Activated T-helper 1 cell treated with anti-CD3 and anti-CD28 coated beads, Interleukin-12 subunit alpha, Interleukin-12 subunit beta, Interleukin-2, Interleukin-4 antibody, amounts not matched to agents 30 ng/mL and 10 ng/mL and 1 ng/mL, durations not matched to agents 14 hours and 24 hours and 36 hours (primary cell): ENCODE measurements at places on chromosomes 5 and 9.

DNA sequence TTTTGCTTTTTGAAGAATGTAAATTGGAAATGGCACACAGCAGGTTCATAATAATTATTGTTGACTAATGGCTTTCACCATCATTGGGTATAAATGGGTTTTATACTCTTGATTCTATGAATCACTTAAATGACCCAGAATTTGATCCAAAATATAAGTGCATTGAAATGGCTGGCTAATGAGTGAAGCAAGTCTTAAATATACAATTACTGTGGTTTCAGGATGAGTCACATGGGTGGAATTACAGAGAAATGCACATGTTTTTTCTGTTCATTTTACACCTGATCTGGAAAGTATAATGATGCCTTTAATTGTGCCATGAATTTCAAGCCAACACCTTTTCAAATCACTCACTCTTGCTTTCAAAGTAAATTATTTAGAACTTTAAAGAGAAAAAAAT lies 380.8 kb upstream of the CD180 start:
- no peak for DNase-seq

GRCh38 chr5:151224372-151224771 lies 480 bp upstream of the CCDC69 start:
- no peak for DNase-seq

GRCh38 chr9:92315456-92315855 lies 9.7 kb downstream of the NOL8 start:
- DNase-seq: no peak

GRCh38 chr5:51961154-51961562 lies 577.9 kb downstream of the ISL1 start:
- DNase-seq: no peak

- DNase-seq: no peak
Measured at GRCh38 chr9:18184401-18184800, 289.6 kb upstream of the ADAMTSL1 start.

DNA sequence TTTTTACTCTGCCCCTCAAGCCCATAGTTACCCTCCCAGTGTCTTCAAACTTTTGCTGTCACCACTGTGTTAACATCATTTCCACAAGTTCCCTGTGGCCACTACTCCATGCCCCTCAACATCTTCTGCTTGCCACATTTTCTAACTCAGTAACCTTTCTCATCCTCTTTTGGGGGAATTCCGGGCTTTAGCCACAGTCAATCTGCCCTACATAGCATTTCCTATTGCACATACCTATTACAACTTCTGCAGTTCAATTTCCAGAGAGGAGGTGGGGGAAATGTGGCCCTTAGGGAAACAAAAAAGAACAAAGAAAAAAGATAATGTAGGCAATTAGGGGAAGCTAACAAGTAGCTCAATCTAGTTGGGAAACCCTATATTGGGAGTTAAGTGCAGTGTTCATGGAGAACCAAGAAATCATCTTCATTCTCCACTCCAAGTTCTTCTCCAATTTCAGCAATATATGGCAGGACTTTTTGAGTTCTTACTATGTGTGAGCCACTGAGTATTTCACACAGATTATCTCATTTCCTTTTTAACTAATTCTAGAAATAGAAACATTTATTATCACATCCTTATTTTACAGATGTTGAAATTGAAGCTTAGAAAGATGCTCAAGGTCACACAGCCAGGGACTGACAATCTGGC lies 40.2 kb upstream of the LPAR1 start:
- no peak for DNase-seq

- DNase-seq: no peak
Measured at GRCh38 chr5:32562843-32563242, 22.5 kb upstream of the SUB1 start.

DNA sequence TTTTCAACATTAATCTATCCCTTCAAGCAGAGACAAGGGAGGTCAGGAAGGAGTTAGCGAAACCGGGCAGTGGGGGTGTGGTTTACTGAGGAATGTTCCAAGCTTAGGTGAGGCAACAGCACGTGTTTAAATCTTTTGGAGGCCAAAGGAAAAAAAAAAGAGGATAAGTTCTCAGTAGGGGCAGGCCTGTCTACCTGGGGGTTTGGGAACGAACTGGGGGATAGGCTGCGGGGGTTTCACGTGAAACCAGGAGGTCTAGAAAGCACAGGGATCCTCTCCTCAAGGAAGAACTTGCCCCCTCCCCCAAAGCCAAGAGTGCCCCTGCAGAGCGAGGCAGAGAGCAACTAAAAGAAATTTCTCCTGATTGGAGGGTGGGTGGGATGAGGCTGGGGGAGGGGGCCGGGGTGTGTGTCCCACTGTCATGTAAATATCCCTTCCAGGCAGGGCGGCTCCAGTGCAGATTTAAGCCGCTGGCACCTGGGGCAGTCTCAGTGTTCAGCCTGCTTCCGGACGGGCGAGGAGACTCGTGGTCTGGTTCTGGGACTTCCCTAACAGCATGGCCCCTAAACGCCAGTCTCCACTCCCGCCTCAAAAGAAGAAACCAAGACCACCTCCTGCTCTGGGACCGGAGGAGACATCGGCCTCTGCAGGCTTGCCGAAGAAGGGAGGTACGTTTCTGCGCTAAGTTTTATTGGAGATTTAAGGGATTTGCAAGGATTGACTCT lies 5.5 kb upstream of the SET start:
- no peak for DNase-seq

GRCh38 chr5:141560725-141561483 lies 57.9 kb downstream of the DIAPH1 start:
- DNase-seq: no peak

DNA sequence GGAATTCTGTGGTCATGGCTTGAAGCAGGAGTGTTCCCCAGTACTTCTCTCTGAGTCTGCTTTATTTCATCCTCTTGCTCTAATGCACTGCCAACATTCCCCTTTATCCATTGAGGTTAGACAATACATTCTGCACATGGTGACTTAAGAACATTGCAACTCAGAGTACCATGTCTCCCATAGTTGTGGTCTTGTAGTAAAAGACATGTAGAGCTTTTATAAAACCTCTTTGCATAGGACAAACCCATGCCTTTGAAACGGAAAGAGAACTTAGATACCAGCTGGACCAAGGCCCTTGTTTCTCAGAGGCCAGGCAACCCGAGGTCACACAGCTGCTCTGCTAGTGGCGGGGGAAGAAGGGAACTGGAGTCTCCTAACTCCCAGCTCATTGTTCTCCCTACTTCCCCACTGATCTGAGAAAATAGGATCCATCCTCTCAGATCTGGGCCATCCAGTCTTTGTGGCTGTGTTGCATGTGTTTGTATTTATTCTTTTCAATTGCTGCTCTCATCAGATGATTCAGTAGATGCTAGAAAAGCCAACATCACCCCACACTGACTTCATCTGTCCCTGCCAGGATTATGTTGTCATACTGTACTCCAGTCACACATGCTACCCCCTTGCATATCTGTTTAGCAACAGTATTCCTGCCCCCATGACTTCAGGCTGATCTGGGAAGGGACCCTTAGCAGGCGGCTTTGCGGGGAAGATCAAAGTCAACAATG lies 236.9 kb downstream of the SAXO1 start:
- no peak for DNase-seq

- peak; percentile 28 for DNase-seq
Measured at GRCh38 chr9:93577078-93577974, 942 bp downstream of the PHF2 start.

DNA sequence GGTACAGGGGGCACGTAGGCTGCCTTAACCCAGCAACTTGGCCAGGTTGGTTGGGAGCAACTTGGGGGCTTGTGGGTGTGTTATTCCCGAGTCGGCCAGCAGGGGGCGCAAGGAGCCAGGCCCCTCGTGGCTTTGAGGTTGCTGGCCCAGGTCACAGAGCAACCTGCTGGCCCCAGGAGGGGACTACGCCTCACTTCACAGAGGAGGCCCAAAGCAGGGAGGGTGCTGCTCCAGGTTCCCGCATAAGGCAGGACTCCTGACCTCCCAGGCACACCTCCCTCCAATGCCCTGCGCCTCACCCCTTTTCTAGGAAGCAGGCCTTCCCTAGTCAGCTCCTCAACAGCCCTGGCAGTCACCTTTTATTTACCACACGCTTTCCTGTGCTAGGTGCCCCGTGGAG lies 18.1 kb downstream of the KYAT1 start:
- peak; percentile 77 for DNase-seq

- DNase-seq: no peak
Measured at GRCh38 chr9:77211561-77211960, 34.2 kb downstream of the VPS13A start.

DNA sequence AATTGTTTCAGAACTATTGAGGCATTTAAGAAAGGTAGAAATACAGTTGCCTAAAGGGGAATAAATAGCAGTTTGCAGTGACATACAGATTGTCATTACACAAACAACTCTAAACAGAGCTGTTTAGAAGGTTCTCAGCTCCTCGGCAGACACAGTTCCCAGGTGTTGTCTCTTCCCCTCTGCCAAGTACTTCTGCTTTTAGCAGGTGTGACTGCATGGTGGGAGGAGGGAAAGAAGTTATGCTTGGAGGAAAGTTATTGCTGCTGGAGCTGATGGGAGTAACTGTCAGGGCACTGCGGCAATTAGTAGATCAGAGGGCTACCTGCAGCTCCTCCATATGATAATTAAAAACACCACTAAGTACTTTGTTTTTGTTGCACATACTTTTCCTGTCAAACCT lies 14.5 kb downstream of the EDIL3 start:
- no peak for DNase-seq

- DNase-seq: no peak
Measured at GRCh38 chr9:129336601-129337331, 158.7 kb upstream of the IER5L start.

- DNase-seq: no peak
Measured at GRCh38 chr5:149776361-149777305, 46.5 kb downstream of the PPARGC1B start.

DNA sequence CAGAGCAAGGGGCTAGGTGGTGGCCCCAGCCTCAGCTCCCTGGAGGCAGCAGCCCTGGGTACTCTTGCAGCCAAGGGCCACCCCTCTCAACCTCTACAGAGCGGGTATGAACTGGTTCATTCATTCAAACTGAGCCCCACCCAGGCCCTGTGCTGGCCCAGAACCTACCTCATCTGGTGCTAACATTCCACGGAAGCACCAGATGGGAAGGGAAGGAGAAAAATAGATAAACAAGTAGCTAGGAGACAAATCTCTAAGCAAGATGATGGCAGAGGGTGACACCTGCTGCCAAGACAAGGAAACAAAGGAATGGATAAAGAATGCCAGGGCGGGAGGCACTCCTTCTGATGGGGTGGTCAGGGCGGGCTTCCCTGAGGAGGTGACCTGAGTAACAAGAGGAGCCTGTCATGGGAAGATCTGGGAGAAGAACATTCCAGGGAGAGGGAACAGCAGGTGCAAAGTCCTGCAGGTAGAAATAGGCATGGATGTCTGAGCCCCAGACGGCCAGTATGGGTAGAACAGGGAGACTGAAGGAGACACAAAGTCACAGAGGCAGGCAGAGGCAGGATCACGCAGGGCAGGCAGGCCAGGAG lies 6.1 kb downstream of the ST6GALNAC4 start:
- DNase-seq: no peak

GRCh38 chr5:997001-997474 lies 11.6 kb upstream of the NKD2 start:
- DNase-seq: peak; percentile 40

GRCh38 chr5:157547941-157548512 lies 27.5 kb downstream of the ADAM19 start:
- no peak for DNase-seq

GRCh38 chr9:126514037-126514821 lies 99.5 kb upstream of the LMX1B start:
- peak; percentile 42 for DNase-seq

DNA sequence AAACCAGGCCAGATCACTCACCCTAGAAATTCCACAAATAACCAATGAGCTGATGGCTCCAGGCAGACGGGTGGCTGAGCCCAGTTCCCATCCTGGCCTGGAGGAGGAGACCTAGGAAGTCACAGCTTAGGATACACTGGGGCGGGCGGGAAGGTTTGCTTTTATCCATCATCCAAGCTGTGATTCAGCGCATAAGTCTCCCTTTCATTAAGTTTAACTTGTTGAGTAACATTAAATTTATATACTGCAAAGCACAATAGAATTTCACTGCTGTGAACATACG lies 55.7 kb downstream of the THBS4 start:
- DNase-seq: no peak

GRCh38 chr5:92917044-92917443 lies 664.0 kb downstream of the NR2F1-AS1 start:
- DNase-seq: no peak
